Nephron progenitor cell (in vitro differentiated cells): ENCODE measurements at places on chromosomes 7 and 10.
A peak's percentile ranks its signal among the peaks of the same experiment; 100 is the strongest.

- no peak for DNase-seq
These were observed 33.8 kb downstream of the MAP3K8 start for GRCh38 chr10:30467651-30468338.

- DNase-seq: no peak
These were observed 32.1 kb upstream of the CHST15 start for GRCh38 chr10:124125305-124126116.

DNA sequence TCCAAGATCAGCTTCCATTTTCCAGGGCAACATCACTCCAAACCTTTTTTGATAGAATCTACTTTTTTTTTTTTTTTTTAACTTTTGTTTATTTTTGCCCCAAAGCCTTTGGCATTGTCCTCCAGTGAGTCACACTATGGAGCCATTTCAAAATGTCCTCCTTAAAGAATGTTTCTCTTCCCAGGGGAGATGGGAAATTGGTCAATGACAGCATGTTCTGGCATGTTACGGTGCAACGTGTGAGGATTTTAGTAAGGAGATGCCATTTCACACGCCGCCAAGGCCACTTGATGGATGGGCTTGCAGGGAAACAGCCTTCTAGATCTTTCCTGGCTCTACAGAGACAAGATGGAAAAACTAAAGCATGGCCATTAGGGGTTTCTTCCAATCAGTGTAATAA, 30.7 kb upstream of the TRIL start:
- DNase-seq: no peak

- DNase-seq: peak; percentile 51
These were observed 368.9 kb downstream of the SORCS1 start for GRCh38 chr10:106795619-106796018.

DNA sequence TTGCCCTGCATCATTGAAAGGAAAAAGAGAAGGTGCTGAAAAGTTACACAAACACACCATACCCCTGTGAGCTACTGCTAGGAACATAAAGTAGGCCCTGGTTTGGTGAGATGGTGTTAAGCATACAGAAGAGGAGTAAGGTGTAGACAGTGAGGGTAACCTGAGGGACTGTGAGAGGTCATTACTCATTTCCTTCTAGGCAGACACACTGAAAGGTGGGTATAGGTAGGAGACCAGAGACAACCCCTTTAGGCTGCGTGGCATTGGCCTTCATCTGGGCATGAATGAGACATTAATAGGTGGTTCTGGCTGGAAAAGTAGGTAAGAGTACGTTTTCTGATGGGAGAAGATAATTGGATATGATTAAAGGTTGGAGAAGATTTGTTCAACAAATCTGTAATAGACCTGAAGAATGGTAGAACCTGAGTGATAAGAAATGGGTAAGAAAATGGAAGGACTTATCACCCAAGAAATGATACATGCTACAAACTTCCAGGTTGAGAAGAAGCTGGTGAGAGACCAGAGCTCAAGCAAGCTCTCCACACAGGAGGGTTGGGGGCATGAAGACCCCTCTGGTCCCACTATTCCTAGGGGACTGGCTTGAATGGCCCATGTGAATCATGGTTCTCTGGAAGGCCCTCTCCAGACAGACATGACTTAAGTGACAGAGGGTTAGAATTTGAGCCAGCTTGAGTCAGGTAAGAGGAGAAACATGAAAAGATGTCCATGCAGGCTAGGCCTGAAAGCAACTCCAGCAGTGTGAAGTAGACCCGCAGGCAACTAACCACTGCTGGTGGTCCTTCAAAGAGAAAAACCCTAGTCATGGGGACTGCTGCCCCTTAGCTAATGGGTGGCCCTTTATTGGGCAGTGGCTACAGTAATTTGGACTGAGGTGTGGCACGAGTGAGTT, 3.8 kb downstream of the COMTD1 start:
- no peak for DNase-seq

DNA sequence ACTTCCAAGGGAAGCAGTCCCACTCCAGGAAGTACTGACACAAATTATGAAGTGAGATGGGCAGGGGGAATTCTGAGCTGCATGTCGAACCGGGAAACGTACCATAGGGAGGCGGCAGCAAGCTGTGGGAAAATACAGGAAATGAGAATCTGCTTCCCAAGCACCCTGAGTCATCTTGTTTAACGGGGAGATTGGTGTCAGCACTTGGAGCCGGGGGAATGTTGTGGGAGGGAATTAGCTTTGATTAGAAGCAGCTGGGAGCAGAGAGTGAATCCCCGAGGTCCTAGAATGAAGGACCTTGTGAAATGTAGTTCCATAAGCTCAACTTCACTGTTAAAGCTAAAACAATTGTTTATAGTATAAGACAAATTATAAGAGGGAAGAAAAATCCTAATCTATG, 141.4 kb upstream of the PRKCQ start:
- no peak for DNase-seq

GRCh38 chr7:47811632-47812380, 136.5 kb downstream of the PKD1L1 start:
- no peak for DNase-seq

- DNase-seq: no peak
These were observed 206.2 kb downstream of the ZNF365 start for GRCh38 chr10:62580396-62580795.

GRCh38 chr10:29329420-29329819, 40.5 kb downstream of the LYZL1 start:
- DNase-seq: no peak

DNA sequence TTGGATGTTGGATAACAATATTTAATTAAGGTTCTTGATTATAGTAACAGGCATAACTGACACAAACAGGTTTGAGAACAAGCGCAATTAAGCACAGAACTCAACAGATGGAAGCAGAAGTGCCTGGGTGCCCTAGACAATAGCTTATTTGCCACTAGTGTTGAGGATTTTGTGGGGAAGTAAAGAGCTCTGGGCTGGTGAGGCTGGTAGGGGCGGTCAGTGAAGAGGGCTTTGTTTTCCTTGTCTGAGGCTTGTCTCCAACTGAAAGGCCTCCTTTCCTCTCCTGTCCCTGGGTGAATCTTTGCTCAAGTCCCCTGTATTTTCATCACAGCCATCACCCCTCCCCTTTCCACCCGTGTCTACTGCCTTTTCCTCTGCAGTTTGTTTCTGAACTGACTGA, 104.6 kb downstream of the KAT6B start:
- no peak for DNase-seq

GRCh38 chr7:1377111-1377909, 82.0 kb downstream of the MICALL2 start:
- no peak for DNase-seq

DNA sequence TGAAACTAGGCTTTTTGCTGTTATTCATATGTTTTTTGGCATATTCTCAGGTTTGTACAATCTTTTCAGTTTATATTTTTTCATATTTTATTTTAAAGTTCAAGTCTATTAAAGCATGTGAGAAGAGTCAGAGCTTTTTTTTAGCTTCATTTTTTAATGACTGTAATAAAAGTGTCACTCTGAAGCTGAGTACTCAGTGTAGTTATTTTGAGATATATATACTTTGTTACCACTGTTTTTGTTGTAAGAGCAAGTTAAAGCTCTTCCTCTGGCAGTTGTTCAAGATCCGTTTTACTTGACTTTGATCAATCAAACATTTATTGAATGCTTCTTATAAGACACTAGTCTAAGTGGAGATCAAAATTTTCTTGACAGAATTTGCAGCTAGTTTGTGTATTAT, 37.5 kb downstream of the CASD1 start:
- DNase-seq: no peak

- DNase-seq: no peak
These were observed 239.2 kb downstream of the PARD3 start for GRCh38 chr10:34575882-34576281.

DNA sequence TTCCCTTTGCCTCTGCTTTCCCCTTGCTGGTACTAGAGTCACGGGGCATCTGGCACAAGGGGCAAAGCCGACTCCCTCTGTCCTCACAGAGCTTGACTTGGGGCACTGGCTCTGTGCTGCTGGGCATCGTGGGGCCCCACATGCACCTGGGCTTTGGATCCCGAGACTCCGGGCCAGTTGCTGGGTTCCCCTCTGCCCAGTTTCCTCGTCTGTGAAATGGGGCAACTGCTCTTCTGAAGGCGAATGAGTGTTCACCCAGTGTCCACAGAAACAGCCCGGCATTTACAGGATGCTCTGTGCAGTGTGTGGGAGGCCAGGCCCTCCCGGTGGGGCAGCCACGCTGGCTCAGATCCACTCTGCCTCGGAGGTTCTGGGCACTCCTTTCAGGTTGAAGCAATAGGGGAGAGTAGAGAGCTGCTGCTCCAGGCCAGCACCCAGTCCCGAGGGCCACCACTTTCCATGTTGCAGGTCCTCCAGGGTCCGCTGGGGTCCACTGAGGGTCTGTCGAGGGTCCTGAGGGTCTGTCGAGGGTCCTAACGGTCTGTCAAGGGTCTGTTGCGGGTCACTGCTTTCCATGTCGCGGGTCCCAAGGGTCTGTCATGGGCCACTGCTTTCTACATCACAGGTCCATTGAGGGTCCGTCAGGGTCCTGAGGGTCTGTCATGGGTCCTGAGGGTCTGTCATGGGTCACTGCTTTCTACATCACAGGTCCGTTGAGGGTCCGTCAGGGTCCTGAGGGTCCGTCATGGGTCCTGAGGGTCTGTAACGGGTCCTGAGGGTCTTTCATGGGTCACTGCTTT, 103.6 kb downstream of the VIPR2 start:
- no peak for DNase-seq

GRCh38 chr10:110684800-110685446, 40.8 kb downstream of the RBM20 start:
- DNase-seq: no peak

GRCh38 chr10:58201704-58202103, 66.0 kb downstream of the IPMK start:
- DNase-seq: no peak

GRCh38 chr7:45501791-45502190, 72.4 kb upstream of the ADCY1 start:
- DNase-seq: no peak

DNA sequence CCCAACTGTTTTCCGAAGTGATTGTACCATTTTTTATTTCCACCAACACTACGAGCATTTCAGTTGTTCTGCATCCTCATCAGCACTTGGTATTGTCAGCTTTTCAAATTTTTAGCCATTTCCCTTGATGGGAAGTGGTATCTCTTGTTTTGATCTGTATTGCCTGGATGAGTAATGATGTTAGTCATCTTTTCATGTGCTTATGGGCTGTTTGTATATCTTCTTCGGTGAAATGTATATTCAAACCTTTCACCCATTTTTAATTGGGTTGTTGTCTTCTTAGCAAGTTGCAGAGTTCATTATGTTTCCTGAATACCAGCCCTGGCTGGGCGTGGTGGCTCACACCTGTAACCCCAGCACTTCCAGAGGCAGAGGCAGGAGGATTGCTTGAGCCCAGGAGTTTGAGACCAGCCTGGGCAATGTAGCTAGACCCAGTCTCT, 22.1 kb downstream of the CLIP2 start:
- DNase-seq: no peak

DNA sequence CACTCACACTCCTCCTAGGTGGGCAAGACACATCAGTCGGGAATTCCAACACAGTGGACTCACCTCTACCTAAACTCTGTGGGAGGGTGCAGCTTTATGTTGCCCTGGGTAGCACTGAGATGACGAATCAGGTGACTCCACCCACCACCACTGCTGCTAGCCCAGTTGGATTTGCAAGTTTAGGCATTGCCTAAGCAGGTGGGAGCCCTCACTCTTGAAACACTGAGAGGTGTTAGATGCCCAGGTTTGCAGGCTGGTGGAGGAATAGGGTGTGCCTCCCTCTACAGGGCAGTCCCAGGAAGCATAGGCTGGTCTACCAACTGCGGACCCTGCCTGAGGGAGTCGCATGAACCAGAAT, 708.9 kb downstream of the POM121L12 start:
- no peak for DNase-seq

DNA sequence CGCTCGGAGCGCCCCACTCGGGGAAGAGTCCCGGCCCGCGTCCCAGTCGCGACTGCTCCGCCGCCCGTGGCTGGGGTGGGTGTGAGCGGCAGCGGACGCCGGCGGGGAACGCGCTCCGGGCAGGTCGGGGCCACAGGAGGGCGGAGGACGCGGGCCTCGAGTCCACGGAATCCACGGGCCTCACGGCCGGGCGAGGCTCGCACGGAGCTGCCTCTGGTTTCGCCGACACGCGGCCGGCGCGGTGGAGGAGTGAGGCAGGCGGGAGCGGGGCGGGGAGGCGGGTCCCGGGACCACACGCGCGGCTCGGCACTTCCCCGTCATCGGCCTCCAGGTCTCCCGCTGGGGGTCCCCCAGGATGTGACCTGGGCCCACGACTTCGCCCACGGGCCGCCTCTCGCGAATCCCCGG, 533 bp upstream of the NKX6-2 start:
- no peak for DNase-seq

GRCh38 chr10:35705051-35705450, 63.0 kb upstream of the FZD8 start:
- DNase-seq: no peak

DNA sequence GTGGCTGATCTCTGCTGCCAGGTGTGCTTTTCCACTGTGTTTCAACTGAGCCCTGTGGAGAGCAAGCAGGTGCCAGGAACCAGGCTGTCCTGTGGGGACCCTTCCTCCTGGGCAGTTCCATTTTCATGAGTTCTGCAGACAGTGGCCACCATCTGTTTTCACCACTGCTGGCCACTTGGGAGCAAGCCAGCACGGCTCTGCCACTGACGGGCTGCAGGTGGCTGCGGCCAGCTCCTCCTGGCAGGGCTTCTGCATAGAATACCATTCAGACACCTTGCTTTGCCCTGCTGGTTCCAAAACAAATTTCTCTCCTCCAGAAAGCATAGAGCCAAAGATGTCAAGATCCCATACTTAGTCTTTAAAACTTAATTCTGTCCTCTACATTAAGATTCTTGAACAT, 48.3 kb downstream of the LANCL2 start:
- DNase-seq: no peak

- DNase-seq: no peak
These were observed 365.3 kb downstream of the PARD3 start for GRCh38 chr10:34449836-34450235.

DNA sequence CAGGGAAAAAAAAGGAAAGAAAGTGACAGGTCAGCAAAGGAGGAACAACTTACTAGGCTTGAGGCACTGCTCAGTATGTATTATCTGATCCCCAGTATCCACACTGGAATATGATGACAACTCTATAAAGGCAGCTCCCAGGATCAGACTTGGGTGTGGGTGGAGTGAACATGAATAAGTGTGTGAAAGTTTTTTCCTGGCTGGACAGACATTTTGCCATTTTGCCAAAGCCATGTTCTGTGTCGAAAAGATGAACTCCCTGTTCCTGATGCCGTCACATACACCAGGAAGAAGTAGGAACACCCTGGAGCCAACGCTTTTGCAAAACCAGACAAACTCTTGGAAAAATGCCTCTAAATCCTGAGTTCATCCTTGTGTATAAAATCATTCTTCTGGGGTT, 143.2 kb upstream of the MEOX2 start:
- DNase-seq: no peak
